ENCODE measurements at places on chromosomes 16 and 17.

- no peak for DNase-seq
Observed at GRCh38 chr16:414395-415169, 10.9 kb upstream of the RAB11FIP3 start.

DNA sequence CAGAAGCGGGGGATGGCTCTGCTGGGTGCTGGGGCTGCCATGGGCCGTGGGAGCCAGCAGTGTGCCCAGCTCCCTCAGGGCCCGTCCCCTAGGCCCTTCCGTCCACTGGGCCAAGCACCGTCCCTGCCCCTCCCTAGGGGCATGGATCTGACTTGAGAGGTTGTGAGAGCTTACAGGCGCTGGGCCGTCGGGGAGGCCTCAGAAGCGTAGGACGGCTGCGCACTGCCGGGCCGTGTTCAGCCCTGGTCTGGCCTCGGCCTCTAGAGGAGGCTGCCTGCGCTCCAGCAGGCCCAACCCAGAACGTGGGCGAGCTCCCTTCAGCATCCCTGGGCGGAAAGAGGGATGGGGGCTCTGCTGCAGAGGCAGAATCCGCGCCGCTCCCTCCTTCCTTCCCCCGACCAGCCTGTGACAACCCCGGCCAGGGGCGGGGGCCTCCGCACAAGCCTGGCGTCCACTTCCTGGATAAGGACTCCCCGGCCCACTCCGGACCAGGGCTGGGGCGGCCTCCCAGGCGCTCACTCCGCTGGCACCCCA lies 685 bp upstream of the MPG start:
- DNase-seq, result no peak

DNA sequence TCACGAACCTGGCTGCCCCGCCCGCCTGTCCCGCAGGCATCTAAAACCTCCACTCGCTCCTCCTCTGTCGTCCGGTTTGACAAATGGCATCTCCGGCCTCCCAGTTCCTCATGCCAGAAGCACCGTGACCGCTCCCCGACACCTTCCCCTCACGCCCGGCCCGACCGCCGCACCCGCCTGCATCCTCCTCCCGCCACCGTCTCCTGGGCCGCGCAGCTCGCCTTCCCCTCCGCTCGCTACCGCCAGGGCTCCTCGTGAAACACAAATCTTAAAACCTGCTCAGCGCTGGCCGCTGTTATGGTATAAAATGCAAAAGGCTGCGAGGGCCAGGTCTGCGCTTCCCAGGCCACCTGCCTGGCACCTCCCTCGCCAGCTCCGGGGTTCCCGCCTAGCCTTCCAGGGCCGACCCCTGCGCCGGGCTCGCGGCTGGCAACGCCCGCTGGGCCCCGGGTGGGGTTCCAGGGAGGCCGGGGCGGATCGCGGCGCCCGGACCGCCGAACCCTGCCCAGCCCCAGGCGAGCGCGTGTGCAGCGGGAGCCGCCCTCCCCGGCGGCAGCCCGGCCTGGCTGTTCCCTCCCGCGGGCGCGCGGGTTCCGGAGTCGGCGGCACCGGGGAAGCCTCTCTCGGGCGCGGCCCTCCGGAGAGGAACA lies 488 bp downstream of the SPSB3 start:
- DNase-seq, result peak; percentile 25

GRCh38 chr16:27439271-27440018 lies 37.5 kb downstream of the IL21R start:
- no peak for DNase-seq

GRCh38 chr16:77943801-77944200 lies 78.5 kb upstream of the CLEC3A start:
- DNase-seq, result no peak

DNA sequence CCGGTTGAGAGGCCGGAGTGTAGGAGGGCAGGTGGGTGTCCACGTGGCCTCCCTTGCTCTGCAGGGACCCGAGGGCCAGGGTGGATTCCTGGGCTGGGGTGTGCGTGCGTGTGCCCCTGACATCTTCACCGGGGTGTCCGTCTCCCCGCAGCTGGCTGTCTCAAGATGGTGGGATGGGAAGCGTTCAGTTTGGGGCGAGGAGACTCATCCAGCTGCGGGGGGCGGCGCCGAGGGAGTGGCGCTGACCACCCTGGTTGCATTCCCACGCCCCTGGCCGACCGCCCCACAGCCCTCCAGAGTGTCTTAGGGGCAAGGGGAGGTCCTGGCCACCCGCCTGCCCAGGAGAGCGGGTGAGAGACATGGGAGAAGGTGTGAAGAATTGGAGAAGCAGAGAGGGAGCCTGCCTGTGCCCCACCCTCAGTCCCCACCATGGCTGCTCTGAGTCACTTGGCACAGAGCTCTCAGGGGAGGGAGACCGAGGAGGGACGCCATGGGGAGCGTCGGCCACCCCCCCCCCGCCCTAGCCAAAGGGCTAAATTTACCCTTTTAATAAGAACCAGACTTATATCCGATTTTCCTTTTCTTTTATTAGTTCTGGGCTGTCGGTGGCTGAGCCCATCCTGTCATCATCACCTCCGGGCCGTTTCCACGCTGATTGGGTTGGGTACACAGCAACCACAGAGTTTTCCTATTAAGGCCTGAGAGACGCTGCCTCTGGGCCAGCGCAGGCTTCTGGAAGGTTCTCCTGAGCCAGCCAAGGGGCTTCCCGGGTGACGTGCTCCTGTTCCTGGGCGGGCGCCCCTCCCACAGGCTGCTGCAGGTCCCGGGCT lies 22.0 kb downstream of the BAHCC1 start:
- DNase-seq, result no peak

Measured in T follicular helper cell (primary cell).